ENCODE measurements at places on chromosomes 7 and 10.

- DNase-seq: no peak
These were observed 120.4 kb upstream of the FZD8 start for GRCh38 chr10:35762311-35763030.

DNA sequence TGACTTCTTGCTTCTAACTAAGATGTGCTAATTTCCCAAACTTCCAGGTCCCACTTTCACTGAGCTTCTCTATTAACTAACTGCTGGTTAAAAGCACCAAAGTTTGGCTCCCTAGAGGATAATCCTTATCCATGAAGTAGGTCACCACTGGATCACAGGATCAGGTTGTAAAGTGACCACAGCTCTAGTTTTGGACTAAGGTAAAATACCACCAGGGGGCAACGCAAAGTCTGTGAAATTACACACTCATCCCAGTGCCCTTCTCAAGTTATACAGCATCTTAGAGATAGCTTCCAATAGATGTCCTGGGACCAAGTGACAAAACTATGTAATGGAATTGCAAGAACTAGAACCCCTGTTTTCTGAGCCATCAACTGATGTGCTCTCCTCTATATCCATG, 116.4 kb upstream of the ASAH2 start:
- peak; percentile 8 for DNase-seq

DNA sequence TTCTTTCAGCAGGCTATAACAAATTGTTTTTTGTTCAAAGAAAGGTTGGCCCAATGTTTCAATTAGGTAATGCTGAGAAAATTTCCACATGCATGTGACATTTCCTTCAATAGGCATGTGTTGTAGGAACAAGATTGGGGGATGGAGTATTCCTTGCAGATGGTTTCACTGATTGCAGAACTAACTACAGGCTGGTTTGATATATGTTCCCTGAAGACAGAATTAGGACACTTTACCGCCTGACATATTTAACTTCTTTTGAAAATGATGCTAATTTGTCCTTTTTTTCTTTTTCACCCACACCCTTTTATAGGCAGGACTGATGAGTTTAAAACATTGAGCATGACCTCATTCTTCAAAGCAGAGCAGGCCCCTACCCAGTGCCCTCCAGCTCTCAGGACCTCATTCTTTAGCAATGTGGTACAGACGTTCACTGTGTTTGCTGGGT, 163.3 kb downstream of the CPED1 start:
- no peak for DNase-seq

DNA sequence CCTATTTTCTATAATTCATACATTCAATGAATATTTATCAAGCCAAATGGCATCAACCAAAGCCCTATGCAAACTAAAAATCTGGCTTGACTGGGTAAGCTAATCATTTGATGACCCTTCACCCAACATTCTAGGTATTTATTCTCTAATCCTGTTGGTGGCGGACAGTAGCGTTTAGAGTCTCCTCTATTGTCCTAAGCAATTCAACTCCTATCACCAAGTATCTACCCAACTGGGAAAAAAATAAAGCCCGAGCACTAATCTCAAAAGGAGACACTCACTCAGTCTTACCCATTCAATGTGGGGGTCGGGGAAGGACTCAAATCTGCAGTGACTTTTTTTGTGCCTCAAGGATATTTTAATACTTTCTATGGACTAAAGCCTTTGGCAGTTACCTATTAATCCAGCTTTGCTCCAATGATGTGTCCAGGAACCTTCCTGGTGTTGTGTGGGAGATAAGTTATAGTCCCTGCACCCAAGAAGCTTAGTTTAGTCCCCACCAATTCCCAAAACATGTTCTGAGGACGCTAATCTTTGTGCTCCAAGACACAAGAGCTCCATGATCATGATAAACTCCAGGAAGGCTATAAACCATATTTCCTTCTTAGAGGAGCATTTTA, 30.6 kb downstream of the DNMBP start:
- DNase-seq: no peak

- no peak for DNase-seq
These were observed 30.2 kb upstream of the ARHGAP12 start for GRCh38 chr10:31958856-31959255.

DNA sequence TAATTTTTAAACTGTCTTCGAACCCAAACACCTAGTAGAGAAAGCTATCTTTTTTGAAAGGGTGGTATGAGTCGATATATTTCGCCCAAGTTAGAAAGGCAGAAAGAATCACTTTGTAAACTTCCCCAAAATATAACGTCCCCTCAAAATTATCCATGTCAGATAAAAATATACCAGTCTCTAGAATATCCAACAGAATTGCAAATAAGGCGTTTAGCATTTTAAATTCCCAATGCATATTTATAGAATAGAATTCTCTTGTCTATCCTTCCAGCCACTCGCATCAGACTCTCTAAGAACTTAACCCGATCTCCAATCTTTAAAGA, 2.1 kb downstream of the CTBP2 start:
- no peak for DNase-seq

GRCh38 chr10:70404787-70405036, 767 bp downstream of the EIF4EBP2 start:
- DNase-seq: no peak

DNA sequence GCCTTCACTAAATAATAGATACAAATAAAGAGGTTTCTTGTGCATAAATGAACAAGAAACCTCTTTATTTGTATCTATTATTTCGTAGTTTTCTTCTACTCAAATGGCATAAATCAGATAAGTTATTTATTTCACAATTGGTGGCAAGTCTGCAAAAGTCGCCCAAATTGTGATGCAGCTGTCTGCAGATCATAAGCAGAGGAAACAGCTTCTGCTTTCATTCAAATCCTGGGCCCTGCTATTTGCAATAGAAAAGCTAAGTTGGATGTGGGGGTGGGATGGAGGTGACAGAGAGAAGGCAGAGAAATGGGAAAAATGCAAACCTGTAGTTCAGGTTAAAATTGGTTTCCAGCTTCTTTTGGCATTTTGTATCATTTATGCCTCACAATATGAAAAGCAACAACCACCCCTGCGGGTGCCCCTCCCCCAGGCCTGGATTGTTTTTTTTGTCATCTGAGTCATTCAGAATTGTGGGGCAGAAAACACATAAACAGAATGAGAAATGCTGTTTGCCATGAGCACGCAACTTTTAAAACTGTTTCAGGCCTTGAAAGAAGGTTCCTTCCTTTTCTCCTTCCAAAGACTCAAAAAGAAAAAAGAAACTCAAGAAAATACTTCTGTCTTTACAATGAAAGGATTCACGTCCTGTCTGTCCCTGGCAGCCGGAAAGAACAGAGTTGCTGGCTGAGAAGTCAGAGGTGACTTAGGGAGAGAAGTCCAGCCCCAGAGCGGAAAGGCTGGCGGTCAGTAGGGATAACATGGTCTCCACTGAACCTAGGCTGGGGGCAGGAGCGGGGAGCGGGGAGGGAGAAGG, 132.9 kb downstream of the BAMBI start:
- no peak for DNase-seq

GRCh38 chr10:69769395-69769992, 32.2 kb upstream of the COL13A1 start:
- DNase-seq: no peak

- DNase-seq: no peak
These were observed 1.1 kb upstream of the EMX2 start for GRCh38 chr10:117541405-117541908.

DNA sequence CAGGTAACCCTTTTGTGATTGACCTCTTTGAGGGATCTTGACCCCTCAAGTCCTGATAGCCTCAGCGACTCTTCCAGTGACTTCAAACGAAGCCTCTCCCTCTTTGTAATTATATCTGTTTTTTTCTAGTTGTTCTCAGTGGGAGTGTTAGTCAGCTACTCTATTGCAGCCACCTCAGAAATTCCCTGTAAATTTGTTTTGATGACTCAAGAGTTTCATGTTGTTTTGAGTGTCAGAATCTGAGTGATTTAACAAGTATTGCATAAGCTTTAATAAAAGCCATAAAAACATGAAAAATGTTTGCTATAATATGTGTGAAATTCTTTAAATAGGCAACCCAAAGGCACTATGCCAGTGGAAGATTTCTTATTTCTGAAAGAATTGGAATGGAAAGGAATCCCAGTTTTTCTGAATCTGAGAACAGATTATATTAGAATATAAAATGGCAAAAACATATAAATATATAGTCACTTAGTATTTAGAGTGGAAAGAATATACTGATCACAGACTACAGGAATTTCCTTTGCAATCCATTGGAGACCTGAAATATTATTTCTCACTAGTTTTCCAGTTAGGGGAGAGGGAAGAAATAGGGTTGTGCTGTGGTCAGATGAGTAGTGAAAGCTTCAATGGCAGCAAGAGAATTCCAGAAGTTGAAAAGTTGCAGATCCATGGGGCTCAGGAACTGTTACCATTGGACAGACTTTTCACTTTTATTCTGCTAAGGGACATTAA, 94.4 kb upstream of the SEMA3C start:
- no peak for DNase-seq

- DNase-seq: no peak
These were observed 3.1 kb downstream of the PTF1A start for GRCh38 chr10:23194966-23195845.

DNA sequence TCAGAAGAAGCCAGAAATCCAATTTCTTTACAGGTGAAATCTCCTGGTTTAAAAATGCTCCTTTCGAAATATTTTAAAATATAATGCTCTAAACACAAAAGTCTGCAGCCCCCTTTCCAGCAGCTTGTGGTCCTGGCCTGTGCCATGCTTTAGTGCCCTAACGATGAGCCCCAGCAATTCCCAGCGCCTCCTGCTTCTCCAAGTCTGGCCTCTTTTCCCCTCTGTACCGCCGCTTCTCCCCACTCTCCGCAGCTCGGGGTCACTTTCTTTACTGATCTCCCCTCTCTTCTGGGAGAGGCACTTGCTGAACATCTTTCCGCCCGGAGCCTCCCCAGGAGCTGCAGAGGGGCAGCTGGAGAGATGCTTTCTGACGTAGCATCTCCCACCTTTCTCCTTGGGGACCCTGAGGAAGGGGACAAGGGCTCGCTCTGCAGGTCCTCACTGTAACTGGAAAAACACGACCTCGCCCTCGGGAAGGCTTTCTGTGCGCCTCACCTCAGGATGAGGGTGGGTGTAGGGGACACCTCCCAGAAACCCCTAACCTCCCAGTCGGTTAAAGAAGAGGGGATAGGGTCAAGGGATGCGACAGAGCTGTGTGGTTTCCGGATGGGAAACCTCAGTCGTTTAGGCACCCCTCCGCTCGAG, 565 bp upstream of the INA start:
- DNase-seq: no peak

- no peak for DNase-seq
These were observed 29.1 kb downstream of the GTF2IRD1 start for GRCh38 chr7:74482629-74483401.

GRCh38 chr10:13754277-13754676, 167.5 kb downstream of the PRPF18 start:
- DNase-seq: no peak

DNA sequence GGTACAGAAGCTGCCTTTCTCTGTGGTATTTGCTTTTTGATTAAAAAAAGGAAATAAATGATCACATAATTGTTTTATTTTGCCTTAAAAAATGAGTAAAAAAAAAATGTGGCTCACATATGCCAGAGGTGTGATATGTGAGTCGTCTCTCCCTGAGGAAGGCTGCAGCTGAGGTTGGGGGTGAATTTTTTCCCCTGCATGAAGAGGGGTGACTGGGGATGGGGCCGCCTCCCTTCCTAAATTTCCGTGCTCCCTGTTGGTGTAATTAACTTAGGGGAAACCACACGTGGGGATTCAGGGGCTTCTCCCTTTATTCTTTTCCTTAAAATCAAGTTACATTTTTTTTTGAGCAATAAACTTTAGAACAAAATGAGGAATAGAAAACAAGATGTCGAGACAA, 35.4 kb downstream of the MGMT start:
- DNase-seq: no peak

DNA sequence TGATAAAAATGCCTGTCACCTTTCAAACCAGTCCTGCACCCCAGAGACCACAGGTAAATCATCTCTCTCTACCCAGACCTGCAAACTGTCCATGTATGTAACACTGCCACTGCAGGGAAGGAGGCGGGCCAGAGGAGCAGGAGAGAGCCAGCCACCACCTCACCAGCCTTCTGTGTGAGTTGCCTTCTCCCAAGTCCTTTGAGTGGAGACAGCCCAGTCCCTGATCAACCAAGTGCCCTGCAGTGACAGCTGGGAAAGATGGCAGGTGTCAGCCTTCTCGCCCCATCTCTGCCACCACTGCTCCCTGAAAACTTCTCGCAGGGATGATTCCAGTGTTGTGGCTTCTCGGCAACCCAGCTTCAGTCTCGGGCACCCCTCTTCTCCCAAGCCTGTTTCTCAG, 42.4 kb downstream of the MTURN start:
- DNase-seq: no peak

- no peak for DNase-seq
These were observed 15.6 kb downstream of the COBL start for GRCh38 chr7:51300762-51301674.
